CD4-positive, alpha-beta T cell treated with Interleukin-21 for 1 hour (primary cell): ENCODE measurements at places on chromosomes 6 and 20.

GRCh38 chr6:155946860-155947259 is 491.2 kb upstream of the NOX3 start:
- no peak for DNase-seq

DNA sequence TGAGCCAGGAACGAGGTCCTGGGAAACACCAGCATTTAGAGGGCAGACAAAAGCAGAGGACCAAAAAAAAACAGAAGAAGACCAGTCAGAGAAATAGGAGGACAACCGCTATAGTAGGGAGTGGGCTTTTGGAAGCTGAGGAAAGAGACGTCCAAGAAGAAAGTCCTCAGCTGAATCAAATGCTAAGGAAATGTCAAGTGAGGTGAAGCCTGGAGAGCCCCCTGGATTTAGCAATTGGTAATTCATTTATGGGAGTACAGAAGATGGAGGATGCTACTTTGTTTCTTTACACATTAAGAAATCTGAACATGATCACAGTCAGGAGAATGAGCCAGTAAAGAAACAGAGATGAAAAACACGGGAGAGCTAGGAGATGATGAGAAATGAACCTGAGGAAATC is 41.1 kb downstream of the LRP11 start:
- no peak for DNase-seq

DNA sequence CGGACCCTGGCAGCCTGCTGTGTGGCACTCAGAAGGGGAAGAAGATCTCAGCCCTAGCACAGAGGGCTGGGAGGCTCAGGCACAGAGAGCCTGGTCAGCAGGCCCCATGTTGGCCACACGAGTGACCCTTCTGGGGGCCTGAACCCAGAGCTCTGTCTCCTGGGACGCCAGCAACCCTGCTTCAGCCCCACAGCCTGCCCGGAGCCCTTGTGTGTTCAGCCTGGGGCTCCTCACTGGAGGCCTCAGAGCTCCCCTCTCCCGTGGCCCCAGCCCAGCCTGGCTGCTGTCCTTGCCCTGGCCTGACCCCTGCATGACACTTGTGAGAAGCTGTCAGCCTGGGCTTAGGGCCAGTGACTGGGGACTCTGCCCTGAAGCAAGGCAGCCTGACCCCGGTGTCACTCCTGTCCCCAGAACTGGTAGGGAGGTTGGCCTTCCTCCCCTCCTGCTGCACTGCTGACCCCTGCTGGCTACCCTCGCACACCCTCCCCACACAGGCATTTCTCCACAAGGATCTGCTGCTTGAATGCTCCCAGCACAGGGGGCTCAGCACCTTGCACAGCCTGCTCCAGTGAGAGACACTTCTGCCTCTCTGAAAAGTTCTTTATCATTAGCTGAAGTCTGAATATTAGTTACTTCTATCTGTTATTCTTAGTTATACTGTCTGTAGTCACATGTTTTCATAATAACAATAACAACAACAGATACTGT is 15.4 kb upstream of the IP6K3 start:
- DNase-seq, result peak; percentile 31

DNA sequence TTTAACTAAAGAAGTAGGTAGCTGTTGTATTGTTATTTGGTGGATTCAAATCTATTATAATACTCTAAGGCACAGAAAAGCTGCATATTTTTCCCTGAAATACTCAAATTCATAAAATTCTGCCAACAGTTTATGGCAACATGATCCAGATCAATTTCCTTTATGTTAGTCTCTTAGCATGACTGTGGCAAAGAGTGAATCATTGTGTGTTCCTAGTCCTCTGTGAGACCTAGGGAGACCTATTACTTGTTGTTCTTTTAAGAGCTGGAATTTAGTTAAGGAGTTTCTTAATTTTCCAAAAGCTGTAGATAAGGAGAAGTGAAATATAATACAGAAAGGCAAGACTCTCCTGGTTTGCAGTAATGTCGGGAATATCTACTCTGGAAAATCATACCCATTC is 149.6 kb downstream of the RIMS1 start:
- DNase-seq, result no peak

DNA sequence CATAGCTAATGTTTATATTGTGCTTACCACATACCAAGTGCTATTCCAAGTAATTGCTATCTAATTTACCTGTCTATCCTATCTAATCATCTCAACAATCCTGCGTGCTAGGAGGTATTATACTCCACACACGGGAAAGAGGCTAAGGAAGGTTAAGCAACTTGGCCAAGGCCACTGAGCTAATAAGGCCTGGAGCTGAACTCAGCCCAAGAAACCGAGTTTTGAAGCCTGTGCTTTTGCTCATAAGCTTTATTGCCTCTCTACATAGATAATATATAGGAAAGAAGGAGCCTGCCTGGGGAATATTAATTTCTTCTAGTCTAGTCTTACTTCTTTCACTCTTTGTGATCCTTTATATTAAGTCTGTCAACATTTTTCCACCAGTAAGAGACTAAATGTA is 67.8 kb upstream of the ADGRF4 start:
- DNase-seq, result no peak

DNA sequence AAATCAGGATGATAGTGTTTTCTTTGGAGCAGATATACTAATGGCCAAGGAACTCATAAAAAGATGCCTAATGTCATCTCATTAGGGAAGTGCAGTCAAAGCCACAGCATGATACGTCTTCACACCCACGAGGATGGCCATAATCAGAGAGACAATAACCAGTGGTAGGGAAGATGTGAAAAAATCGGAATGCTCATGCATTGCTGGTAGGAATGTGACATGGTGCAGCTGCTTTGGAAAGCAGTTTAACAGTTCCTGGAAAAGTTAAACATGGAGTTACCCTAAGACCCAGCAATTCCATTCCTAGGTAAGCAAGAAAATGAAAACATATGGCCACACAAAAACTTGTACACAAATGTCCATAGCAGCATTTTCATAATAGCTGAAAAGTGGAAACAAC is 29.9 kb downstream of the BCAS1 start:
- DNase-seq, result no peak

DNA sequence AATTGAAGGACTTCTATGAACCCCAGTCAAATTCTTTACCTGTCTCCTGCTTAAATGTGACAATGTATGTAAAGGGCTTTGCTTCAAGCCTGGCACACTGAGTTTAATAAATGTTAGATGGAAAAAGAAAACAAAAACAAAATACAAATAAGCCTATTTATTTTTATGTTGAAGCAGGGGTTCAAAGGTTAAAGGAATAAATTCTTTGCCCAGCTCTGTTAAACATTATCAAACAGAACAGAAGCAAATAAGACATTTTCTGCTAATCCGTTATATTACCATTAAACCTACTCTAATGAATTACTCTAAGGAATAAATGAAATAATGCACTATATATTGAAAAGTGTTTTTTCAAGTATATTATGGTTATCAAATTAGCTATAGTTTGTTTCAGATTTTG is 182.5 kb upstream of the CEP162 start:
- no peak for DNase-seq

- DNase-seq, result no peak
These were observed 415.0 kb upstream of the BTBD3 start for GRCh38 chr20:11502671-11503070.

GRCh38 chr6:30626484-30627366 is at the start of gene ATAT1:
Gene ATAT1, plus strand, starts transcription at chr6:30626874.
- peak; percentile 92 for DNase-seq
